ENCODE measurements at places on chromosomes 2 and 18.

DNA sequence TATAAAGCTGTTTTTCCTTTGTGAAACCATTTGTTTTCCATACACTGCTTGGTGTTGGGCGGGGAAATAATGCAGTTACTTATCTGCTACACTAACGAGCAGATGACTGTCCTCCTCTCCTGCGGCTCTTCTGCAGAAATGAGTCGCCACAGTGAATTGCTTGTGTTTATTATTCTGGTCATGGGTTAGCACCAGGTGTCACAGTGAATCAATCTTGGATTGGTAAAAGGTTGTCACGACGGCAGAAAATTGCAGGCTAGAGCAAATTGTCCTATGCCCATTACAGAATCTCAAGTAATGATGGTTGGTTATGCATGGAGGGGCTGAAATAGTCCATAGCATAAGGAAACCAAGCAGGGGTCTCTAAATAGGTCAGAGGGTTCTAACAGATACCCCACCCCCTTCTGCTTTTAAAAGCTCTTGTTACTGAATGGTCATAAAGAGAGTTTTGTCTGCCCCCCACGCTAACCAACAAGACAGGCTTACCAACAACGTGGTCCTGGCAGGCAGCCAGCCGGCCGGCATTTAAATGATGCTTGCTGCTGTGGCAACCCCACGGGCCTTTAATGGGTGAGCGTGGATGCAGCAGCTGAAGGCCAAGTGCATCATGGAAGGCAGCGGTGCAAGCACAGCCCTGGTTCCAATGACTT is 29.5 kb downstream of the RAB31 start:
- no peak for DNase-seq

GRCh38 chr2:130837811-130838565 is 1.3 kb downstream of the ARHGEF4 start:
- DNase-seq, result no peak

DNA sequence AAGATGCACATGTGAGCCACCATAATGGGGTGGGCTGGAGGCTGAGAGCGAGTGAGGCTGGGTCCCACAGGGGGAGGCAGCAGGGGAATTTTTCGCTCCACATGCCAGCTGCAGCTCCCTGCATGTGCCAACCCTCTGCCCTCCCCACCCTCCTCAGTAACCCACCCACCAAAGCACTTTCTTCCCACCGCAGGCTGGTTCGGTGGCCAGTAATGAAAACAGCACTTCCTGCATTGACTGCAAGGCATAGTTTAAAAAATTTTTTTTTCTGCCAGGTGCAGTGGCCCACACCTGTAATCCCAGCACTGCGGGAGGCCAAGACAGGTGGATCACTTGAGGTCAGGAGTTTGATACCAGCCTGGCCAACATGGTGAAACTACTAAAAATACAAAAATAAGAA is 147.5 kb upstream of the TTC39C start:
- no peak for DNase-seq

- DNase-seq, result no peak
These were observed 74.2 kb downstream of the TNS1 start for GRCh38 chr2:217928324-217929181.

- DNase-seq, result peak; percentile 73
These were observed 362.5 kb upstream of the TNP1 start for GRCh38 chr2:217222309-217222910.

DNA sequence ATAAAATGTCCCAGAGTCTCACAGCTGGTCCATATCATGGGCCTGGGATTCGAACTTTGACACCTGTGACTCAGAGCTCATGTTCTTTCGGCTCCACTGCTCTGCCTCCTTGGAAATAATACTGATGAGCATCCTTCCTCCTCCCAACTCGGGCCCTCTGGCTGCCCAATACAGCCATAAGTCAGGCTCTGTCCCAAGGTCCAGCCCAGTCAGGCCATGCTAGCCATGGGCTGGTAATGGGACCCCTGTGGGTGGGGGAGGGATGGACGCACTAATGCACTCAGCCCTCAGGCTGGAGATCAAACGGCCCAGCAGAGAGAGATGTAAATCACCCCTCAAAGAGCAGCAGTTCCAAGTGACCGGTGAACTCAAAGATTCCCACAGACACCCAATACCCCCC is 61.1 kb downstream of the DDX1 start:
- DNase-seq, result no peak

DNA sequence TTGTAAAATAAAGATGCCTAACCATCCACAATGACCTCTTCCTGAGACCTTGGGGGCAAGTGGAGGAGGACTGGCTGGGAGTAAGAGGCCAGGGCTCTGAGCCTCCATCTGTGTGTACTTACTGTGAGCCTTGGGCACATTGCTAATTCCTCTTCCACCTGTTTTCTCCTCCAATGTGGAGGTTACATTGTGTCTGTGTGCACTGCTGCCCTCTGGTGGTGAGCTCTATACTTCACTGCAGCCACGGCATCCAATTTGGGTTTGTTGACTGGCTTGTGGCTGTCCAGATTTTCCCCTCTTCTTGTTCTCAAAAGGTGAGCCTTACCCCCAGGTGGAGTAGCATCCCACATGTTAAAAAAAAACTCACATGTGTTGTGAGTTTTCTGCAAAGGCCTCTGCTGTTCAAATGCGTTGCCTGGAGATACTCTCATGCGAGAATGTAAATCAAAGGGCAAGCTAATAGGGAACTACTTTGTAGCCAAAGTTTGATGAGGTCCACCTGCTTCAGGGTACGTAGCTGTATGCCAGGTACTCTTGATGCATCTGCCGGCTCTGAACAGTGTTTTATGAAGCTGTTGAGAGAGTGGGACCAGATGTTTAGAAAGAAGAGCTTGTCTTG is 80.8 kb downstream of the APOB start:
- no peak for DNase-seq

DNA sequence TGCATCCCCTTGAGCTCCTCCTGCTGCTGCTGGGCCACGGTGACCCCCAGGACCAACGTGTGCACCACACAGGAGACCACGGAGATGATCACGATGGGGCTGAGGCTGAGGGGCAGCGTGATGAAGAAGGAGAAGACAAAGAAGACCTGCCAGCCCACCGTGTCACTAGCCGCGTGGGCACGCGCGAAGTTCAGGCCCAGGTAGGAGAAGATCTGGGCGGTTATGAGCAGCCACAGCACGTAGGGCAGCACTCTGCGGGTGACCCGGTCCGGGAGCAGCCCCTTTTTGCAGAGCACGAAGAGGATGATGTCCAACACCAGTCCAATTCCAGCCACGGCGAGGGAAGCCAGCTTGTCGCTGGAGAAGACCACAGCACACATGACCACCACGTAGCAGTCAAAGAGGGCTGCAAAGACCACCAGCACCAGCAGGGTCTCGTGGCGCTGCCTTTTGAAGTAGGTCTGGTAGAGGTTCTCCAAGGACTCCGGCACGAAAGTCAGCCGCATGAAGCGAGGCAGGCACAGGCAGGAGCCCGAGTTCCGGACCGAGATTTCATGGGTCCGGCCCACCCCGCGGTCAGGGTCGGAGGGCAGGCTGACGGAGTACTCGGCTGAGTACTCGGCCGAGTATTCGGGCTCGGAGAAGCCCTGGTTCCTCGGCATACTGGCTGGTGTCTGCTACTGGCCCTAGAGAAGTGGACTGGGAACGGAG is 1.6 kb downstream of the ADCY3 start:
- DNase-seq, result no peak

- DNase-seq, result no peak
These were observed 49.1 kb upstream of the TMEM200C start for GRCh38 chr18:5944448-5944847.

DNA sequence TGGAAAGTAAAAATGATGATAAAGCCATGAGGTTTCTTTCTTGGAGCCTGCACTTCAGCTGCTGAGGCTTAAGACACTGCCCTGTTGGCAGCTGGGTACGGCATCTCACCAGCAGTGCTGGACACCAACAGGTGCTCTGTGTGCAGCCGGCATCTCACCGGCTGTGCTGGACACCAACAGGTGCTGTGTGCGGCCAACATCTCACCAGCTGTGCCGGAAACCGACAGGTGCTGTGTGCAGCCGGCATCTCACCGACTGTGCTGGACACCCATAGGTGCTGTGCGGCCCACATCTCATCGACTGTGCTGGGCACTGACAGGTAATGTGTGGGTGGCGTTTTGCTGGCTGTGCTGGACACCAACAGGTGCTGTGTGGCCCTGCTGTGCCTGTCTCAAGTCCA is 190.8 kb downstream of the TMEM18 start:
- no peak for DNase-seq

- no peak for DNase-seq
These were observed 85.5 kb downstream of the ACAA2 start for GRCh38 chr18:49727816-49728215.

GRCh38 chr2:18437909-18438308 is 122.5 kb downstream of the RDH14 start:
- DNase-seq, result no peak

DNA sequence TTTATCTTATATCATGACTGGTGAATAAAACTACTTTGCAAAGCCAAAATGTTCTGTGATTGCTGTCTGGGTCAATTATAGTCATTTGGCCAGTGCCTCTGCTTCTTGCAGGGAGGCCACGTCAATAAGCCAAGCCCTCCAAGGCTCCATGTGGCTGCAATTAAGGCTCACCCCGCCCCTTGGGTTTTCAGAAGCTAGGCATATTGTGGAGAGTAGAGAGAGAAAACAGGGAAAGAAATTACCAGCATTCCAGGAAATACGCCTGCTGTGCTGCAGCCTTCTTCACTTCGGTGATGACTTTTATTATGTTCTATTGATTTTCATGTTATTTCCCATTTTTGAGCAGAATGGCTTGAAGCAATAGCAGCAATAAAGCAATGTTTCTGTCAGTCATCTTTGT is 319.7 kb downstream of the SOX11 start:
- no peak for DNase-seq

GRCh38 chr2:98434492-98434891 is 10.2 kb upstream of the INPP4A start:
- DNase-seq, result no peak

GRCh38 chr2:231965102-231965501 is 3.6 kb downstream of the DIS3L2 start:
- DNase-seq, result peak; percentile 60

GRCh38 chr18:5744659-5745058 is 150.7 kb downstream of the TMEM200C start:
- no peak for DNase-seq

- DNase-seq, result no peak
These were observed 675 bp upstream of the SPIRE1 start for GRCh38 chr18:12658426-12659138.

DNA sequence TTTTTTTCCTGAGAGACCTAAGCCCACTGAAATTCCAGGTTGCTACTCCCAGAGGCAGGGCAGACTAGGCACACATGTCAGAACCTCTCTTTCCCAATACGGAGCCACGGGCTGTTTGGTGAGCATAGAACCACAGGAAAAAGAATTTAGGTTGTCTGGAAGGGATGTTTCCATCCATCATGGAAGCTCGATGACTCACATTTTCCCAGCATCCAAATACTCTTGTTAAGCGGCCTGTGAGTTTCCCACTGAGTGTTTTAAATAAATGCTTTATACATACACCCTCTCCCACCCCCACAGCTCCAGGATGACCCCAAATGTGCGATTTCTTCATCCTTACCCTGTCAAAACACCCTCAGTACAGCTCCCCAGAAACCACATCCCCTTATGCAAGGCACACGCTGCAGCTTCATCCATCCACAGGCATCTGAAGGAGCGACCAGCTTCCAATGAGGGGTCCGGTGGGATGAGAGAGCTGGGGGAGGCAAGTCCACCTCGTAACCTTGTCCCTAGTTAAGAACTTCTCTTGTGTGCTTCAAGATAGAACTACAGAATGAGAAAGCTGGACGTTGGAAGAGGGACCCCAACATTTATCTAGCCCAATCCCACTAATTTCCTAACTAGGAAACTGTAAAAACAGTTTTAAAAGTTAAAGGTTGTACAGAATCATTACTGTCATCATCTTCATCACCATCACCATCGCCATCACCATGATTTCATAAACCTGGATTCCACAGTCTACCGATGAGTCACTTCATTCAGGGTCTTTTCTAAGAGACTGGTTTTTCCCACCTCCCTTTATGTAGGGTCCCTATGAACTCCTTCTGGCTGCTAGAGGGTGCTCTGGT is 63.5 kb upstream of the FZD7 start:
- DNase-seq, result no peak

DNA sequence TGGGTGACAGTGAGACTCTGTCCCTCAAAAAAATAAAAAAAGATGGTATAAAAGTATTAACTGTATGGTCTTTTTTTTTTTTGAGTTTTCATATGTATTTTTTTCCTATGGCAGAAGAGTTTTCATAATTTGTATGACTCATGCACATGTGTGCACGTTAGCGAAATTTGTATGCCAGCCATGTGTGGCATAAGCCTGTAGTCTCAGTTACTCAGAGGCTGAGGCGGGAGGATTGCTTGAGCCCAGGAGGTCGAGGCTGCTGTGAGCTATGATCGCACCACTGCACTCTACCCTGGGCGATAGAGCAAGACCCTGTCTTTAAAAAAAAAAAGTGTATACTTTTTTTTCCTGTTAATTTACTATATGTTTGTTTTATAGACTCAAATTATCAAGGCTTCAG is 160.8 kb downstream of the TGIF1 start:
- no peak for DNase-seq

DNA sequence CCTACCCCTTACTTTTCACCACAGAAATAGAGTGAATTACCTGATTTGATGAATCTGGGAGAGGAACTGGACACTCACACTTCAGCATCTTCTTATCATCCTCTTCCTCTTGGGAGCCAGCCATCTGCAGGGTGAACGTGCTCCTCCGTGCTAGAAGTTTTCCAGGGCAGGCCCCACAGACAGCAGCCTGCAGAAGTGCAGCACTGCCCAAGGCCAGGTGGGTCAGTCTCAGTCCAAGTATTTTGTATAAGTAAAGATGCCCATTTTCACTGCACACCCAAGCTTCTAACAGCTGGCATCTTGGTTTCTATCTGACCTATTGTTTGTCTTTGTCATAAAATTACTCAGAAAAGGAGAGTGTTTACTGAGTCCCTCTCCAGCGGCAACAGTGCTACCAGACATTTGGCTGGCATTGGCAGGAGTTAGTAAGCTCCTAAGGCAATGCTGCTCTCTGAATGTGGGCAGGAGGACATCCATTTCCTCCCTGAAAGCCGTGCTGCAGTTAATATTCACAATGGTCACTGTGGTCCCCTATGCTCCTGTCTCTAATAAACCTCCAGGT is 222.6 kb upstream of the CTAGE1 start:
- no peak for DNase-seq

DNA sequence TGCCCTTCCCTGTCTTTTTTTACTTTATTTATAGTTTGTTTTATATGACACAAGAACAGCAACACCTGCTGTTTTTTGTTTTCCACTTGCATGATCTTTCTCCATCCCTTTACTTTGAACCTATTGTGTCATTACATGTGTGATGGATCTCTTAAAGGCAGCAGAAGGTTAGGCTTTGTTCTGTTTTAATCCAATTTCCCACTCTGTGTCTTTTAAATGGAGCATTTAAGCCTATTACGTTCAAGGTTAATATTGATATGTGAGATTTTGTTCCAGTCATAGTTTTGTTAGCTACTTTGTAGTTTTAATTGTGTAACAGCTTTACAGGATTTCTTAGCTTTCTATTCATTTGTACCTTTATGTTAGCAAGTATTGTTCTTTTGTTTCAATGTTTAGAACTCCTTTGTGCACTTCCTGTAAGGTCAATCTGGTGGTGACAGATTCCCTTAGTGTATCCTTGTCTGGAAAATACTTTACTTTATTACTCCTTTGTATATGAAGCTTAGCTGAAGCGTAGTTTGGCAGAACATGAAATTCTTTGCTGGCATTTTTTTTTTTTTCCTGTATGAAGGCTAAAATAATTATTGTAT is 1443.0 kb upstream of the LRRTM1 start:
- DNase-seq, result no peak

- DNase-seq, result no peak
These were observed 159.5 kb downstream of the COL6A3 start for GRCh38 chr2:237254369-237254861.

All from GF-D8 (cell line).